Stimulated activated memory B cell treated with anti-CD40 and anti-IgM and Interleukin-4, amounts not matched to agents 10 μg/mL and 1 μg/mL and 100 μg/mL, for 72 hours (primary cell): ENCODE measurements at places on chromosomes 5 and 9.

DNA sequence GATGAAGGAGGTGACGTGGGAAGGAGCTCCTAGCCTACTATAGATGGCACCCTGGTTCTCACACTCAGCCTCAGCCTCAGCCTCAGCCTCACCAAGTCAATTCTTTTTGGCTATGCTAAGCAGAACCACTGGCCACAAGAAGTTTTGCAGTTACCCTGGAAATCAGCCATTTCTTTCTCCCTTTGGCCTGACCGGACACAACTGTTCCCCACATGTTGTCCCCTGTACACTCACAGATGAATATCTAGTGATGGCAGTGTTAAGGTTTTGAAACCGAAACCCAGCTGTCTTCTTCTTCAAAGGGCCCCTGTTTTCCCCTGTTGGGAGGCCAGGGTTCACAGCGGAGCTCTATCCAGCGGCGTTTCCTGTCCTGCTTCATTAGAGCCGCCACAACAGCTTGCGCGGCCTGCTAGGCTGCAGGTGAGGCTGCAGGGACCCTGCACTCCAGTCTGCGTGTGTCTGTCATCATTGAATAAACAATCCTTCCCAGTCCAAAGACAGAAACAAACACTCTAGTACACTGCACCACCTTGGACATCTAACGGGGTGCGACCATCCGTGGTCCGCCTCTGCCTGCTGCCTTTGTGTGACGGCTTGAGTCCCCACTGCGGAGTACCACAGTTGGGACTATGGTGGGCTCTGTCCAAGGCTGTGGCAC, 250.5 kb downstream of the DENND1A start:
- peak; percentile 95 for ATAC-seq

DNA sequence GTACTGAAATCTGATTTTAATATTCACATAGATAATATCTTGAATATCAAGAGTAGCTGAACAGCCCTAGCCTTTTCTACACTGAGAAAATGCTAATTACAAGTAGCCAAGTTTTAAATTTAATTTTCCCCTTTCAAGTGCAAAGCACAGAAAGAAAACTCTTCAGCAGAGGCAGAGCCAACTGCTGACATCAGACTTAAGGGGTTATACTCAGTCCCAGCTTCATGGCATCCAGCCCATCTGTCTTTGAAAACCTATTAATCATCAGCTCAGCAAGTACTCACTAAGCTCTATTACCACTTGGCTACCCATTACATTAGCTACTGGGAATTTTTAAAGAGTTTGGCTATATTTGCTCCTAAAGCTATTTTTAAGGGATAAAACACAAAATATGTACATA, 220.5 kb downstream of the SLC12A2 start:
- ATAC-seq: no peak

DNA sequence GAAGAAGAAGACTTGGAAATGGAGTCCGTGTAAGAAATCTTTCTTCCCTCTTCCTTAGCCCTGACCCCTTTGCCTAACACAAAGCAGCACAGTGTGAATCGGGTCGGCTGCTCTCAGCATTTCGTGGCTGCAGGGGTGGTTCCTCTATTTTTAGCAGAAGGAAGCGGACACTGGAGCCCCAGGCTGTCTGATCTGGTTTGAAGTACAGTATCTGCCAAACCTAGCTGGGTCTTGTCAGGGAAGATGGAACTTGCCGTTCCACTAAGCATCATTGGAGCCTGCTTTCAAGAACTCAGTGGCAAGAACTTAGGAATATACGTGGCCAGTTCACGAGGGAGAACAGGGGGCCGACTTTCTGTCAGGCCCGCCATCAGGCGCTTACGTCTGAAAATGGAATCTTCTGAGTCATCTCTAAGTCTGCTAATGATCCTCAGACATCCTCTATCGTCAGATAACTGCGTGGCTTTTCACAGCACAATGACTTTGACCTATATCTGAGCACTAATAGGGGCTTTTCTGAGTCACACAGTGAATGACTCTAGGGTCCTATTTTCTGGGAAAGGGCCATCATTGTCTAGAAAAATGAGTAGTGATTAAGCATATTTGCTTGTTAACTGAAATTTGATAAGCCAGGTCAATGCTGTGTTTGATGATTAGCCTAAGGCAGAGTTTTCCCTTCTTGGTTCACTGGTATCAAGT, 43.3 kb upstream of the NCS1 start:
- ATAC-seq: peak; percentile 91

GRCh38 chr5:151742870-151743294, 15.5 kb downstream of the ATOX1 start:
- ATAC-seq: no peak

DNA sequence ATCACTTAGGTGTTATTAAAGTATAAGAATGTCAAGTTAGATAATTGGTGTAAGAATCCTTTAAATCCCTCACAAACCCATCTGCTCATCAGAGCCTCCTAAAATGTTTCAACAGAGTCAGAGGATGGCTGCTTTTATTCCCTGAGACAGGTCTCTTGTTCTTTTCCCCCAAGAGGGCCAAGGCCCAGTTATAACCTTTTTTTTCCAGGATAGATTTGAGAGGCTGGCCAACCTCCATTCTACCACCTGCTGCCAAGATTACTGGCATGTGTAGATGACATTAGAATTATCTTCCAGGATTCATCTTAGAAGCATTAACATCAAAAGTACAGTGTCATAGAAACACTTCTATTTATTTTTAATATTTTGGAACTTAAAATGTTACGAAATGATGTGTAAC, 305.1 kb downstream of the TRPM3 start:
- ATAC-seq: no peak

- peak; percentile 47 for ATAC-seq
These were observed 30.6 kb upstream of the ANKRD33B start for GRCh38 chr5:10533226-10533625.

DNA sequence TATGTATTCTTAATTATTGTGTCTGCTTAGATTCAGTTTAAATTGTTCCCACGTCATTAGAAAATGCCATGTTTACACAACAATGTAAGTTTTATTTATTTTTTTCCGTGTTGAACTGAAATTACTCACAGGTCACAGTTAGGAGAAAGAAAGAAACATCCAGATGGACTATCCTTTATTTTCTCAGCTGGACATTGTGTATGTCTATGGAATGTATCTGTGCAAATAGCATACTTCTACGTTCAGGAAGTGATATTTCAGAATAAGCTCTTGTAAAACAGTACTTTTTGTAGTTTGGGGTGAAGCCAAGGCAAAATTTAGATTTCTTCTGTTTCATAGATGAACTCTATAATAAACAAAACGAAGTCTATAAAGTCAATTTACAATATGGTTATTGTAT, 249.0 kb upstream of the ZNF608 start:
- ATAC-seq: no peak

- ATAC-seq: peak; percentile 62
These were observed 195.8 kb downstream of the ERCC6L2 start for GRCh38 chr9:96071076-96071814.

- no peak for ATAC-seq
These were observed at the start of gene ANXA1 for GRCh38 chr9:73151653-73152542. TSS of gene ANXA1 (plus strand) at chr9:73151865. CDS start at chr9:73158536, 6,671 bp downstream.

DNA sequence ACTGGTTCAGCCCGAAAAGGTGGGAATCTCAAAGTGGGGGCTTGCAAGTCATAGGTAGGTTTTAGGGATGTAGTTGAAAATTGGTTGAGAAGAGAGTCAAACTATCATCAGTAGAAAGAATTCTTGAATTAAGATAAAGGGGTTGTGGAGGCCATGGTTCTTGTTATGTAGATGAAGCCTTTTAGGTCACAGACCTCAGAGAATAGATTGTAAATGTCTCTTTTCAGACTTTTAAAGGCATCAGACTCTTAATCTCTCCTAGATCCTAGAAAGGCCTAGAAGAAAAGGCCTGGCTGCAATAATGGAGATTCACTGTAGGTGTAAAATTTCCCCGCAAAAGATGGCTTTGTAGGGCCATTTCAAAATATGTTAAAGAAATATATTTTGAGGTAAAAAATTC, 96.4 kb downstream of the PSAT1 start:
- ATAC-seq: no peak

DNA sequence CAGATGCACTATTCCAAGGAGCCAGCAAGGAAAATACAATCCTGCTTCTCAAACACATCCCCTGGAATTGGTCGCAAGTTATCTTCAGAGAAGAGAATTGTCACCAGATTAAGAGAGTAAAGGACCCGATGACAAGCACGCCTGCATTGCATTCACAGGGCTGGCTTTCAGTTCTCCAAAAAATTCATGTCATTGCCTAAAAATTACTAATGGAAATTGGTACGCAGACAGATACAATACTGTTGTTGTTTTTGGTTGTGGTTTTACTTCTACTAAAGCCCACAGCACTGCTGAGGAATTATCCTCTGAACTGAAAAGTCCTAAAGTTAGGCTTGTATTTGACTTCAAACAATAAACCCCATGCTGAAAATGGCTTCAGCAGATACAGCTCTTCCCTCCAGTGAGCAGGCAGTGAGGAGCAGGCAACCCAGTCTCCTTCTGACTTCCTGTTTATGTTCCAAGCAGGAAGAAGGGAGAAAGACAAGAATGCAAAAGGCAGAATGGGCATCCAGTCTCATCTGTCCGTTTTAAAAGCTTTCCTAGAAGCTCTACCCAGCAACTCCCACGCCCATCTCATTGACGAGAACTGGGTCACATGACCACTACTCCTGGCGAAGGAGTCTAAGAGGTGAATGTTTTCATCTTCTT, 80.6 kb upstream of the ZNF366 start:
- no peak for ATAC-seq

DNA sequence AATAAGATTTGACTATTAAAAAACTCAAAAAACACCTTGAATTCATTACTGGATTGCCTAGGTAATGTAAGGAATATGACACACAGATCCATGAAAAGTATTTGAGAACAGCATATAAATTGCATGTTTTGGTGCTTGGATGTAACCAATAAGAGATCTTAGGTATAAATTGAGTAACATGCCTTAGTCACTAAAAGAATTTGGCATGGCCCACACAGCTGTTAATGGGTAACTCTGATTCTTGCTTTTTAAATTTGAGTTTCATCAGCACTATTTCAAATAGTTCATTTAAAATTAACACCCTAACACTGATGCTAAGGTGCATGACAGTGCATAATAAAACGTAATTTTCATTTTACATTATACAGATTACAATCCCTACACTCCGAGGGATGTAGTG, 779.3 kb upstream of the WWC1 start:
- ATAC-seq: no peak

DNA sequence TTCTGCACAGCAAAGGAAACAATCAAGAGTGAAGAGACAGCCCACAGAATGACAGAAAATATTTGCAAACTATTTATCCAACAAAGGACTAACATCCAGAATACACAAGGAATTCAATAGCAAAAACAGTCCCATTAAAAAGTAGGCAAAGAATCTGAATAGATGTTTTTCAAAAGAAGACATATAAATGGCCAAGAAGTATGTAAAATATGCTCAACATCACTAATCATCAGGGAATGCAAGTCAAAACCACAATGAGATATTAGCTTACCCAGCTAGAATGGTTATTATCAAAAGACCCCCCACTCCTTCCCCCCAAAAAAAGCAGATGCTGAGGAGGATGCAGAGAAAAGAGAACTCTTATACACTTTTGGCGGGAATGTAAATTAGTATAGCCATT, 13.4 kb upstream of the OR13C8 start:
- no peak for ATAC-seq

DNA sequence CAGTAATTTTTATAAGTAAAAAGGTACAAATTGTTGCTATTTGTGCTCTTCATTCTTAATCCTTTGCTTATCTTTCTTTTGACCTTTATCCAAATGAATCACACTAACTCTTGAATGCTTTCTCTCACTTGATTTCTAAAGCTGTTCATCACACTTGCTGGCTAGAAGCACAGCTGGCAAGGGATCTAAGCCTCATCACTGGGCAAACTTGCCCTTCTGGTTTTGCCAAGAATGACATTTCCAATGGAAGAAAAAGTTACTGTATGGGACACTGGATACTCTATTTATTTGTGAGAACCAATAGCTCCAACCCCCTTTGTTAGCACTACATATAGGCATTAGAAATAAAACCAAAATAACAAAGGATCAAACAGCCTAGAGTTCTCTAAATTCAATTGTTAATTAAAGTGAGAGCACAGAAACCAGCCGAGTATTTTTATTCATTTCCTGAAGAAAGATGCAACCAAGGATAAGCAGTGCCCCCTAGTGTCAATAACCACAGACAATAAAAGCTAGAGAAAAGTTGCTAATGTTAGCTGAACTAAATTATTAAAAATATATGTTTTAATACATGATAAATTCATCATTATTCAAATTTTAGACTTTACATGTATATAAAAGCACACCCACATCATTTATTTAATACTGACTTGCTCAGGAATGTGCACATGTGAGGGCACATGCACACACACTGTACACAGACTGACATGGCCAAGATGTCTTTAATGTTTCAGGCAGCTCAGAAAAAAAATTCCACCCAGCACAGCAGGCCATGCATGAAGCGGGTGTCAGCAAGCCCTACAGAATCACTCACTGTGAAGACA, 59.8 kb upstream of the POU5F2 start:
- no peak for ATAC-seq

DNA sequence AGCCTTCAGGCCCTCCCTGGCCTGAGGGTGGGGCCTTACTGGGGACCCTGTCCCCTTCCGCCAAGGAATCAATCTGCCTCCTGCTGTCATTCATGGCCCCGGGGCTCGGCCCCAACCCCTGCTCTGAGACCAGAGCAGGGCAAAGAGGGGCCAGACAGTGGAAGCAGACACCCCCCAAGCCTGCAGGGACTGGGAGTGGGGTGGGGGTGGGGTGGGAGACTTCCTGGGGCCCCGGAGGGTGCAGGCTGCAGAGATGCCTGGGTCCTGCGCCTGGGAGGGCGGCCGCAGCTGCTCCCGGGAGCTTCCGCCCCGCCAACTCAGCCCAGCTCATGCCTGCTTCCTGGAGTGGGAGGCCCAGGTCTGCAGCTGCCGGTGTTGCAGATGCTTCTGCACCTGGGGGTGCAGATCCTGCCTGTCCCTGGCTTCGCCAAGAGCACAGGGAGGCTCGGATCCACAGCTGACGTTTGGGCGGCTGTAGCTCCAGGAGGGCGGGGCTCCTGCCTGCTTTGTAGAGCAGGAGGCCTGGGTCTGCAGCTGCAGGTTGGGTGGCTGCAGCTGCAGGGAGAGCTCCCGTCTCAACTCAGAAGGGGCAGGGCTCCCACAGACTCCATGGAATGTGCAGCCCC, 6.2 kb downstream of the KIF4B start:
- no peak for ATAC-seq

- ATAC-seq: no peak
These were observed 105.9 kb downstream of the HOMER1 start for GRCh38 chr5:79408028-79408427.

- ATAC-seq: no peak
These were observed 9.6 kb upstream of the CTNNAL1 start for GRCh38 chr9:109022873-109023272.

GRCh38 chr9:91415290-91415689, 8.3 kb downstream of the NFIL3 start:
- ATAC-seq: peak; percentile 99

DNA sequence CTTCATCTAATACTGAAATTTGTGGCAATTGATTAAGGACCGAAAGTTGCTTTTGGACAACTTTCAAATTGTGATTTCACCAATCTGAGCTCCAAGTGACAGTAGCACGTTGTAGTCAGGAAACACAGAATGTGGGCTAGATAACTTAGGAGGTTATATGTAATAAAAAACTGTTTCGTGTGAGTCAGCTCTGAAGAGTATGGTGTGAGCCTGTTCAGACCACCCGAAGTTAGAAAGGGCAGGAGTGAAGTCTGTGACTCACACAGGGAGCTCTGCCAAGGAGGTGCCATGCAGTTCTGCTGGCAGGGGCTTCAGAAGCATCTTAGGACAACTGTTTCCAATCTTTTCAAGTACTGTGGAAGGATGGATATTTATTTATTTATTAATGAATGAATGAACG, 16.4 kb upstream of the ZBTB34 start:
- no peak for ATAC-seq
